Posterior vena cava (tissue), 2 donors: ENCODE measurements at places on chromosomes 5 and 9. TPM values are rescaled to one million over a fixed set of nuclear protein-coding genes. Genes with fewer than 3 reads are reported as not detected.

GRCh38 chr9:32010322-32010721 lies 374.1 kb upstream of the ACO1 start:
- DNase-seq, result no peak

- no peak for DNase-seq
Measured at GRCh38 chr5:77095189-77095588, 8.1 kb upstream of the ZBED3 start.

DNA sequence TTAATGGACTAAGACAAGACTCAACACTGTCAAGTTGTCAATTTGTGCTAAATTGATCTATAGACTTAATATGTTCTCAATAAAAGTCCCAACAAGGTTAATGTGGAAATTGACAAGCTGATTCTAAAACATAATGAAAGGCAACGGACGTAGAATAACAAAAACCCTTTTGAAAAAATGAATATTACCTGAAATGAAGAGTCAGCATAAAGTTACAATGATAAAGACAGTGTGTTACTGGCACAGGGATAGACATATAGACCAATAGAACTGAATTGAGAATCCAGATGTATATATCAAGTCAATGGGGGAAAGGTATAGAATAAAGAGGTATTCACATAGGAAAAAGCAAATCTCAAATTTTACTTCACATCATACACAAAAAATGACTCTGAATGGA lies 37.7 kb upstream of the BARX1 start:
- DNase-seq, result no peak

ADAMTS16 gene
- total RNA-seq, result 0.74 TPM

TPPP gene
- total RNA-seq, result 10.8 TPM

DNA sequence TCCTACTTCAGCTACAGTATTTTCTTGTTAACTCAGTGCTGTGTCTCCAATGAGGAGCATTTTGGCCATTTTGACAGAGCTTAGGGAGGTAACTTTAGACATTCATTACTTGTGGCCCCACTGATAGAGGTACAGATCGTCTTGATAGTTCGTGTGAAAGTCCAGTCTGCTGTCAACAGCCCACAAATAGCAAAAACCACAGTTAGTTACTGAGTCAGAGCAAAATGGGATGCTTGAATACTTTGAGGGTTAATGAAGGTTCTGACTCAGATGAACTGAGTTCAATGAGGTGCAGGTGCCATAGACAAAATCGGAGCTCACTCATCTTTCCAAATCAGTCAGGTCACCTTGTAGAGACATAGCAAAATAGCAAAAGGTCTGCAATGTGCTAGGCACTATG lies 163.1 kb upstream of the TLE4 start:
- no peak for DNase-seq

DNA sequence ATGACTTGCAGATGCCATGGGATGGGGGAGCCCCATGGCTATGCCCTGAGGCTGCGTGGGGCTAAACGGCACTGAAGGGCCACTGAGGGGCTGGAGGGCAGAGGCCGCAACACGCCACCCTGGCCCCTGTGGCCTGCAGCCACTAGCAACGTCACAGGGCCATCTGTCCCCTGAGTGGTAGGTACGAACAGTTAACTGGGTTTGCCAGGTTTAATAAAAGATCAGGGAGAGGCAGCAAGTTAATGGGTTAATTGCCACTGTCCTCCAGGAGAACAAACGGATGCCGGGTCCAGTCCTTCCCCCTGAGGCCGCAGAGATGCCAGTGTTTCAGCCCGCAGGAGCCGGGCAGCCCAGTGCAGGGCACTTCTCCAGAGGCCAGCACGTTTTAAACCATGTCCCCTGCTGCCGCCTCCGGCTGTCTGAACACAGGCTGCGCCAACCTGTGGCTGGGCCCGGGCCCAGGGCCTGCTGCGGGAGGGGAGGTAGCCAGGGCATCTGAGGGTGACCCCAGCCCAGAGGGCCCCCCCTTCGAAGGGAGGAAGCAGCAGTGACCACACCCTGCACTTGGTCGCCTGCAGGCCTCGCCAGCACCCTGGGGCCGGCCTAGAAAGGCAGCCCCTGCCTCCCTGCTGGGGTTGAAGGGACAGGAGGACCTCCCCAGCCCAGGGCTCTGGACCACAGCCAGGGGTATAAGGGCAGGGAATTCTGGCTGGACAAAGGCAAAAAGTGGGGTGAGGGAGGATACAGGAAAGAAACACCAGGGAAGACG lies 227.3 kb downstream of the FANCC start:
- DNase-seq, result peak; percentile 83

DNA sequence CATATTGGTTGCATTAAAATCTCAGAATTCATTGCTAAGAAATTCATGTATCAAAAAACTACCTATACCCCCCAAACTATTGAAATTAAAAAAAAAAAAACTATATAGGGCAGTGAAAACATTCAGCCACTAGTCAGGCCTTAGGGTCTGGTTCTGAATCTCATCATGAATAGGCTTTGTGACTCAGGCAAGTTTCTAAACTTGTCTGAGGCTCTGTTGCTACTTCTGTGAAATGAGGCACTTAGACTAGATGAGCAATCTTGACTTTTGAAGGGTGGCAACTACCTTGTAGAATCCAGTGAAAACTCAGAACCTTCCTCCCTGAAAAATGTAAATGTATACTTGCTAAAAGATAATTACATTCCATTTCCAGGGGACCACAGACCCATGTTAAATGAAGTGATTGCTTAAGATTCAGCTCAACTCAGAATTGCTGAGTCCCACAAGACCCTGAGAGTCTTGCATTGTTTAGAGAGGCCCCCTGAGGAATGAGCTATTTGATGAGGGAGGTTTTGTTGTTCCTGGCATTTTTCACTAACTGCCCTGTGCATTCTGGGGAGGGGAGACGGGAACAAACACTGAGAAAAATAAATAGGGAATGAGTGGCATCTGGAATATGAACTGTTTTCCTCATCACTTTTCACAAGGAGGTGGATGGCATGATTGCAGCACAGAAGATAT lies 29.5 kb downstream of the RAI14 start:
- DNase-seq, result no peak

- DNase-seq, result peak; percentile 83
Measured at GRCh38 chr5:95081500-95081960, 203.4 kb downstream of the MCTP1 start.

TAF11L5 gene
- not detected for total RNA-seq

DNA sequence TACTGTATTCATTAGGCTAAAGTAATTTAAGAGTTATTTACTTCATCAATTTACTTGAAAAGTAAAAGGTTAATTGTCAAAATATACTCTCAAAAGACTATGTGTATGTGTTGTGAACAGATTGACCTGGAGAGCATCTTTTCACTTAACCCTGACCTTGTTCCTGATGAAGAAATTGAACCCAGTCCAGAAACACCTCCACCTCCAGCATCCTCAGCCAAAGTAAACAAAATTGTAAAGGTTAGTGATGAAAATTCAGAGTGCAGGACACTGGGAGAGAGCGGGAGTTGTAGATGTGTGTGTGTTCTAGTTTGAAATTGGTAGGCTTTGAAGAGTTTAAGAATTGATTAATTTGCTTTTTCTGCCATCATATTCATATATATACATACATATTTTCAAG lies 41.9 kb downstream of the KIF2A start:
- no peak for DNase-seq

PRDM9 gene
- not detected for total RNA-seq

DNA sequence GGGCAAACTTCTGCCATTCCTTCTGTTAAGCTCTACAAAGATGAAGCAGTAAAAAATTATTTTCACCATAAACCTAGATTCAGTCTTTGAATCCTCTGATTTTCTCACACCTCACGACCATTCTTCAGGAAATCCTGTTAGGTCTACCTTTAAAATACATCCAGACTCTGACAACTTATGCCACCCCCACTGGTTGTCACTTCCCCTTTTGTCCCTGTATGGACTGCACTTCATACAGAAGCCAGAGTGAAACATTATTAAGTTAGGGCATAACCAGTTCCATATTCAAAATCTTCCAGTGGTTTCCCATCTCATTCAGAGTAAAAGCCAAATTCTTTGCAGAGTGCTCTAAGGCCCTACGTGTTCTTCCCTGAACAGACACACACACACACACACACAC lies 499.8 kb downstream of the RASEF start:
- no peak for DNase-seq

GRCh38 chr9:110217656-110218099 lies 9.7 kb upstream of the C9orf152 start:
- DNase-seq, result no peak

TLX3 gene
- not detected for total RNA-seq

SGTB gene
- 22.0 TPM for total RNA-seq

TAF11L10 gene
- not detected for total RNA-seq
